Stimulated activated CD8-positive, alpha-beta memory T cell treated with anti-CD3 and anti-CD28 coated beads, Interleukin-7, amount 100 ng/mL, for 1 hour (primary cell): ENCODE measurements at places on chromosomes 4 and X.

DNA sequence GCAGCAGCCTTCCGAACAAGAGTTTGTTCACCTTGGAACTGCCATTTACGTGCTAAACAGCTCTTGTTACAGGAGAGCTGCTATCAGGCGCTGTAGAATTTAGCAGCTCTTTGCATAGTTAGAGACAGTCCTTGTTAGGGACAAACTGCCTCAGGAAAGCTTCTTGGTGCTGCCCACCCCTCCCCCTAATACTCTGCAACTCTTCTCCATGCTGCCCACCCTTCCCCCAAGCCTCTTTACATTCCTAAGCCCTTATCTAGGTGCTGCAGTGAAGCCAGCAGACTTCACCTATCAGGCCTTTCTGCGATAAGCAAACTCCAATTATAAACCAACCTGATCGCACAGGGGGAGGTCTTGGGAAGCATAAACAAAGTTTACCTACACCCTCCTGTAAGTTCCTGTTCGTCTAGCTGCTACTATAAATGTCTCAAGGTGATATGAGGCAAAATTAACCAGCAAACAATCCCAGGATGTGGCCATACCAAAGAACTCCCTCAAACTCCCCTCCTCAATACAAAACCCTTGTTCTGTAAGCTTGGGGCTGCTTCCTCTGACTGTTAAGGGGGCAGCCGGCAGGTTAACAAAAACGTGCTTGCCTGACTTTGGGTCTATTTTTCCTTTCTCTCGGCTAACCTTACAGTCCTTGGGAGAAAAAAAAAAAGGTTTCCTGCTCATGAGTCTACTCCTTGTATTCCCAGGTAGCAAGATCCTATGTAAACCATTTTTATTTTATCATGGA, 74.0 kb upstream of the GC start:
- no peak for DNase-seq

DNA sequence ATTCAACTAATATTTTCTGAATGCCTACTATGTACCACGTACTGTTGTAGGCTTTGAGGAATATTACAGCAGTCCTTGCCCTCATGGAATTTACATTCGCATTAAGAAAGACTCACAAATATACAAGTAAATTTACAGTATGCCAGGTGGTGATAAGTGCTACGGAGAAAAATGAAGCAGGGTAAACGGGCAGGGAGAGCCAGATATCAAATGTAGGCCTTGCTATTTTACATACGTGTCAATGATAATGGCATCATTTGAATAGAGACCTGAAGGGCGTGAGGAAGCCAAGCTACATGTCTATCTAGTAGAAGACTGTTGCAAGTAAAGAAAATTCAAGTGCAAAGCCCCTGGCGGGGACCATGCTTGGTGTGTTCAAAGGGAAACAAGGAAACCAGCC, 65.2 kb downstream of the AMMECR1 start:
- no peak for DNase-seq

GRCh38 chr4:139330283-139330682, 28.0 kb upstream of the NDUFC1 start:
- no peak for DNase-seq

- no peak for DNase-seq
These were observed 977 bp upstream of the RBBP7 start for GRCh38 chrX:16870862-16871815.

GRCh38 chrX:118286066-118286762, 59.7 kb upstream of the WDR44 start:
- no peak for DNase-seq

GRCh38 chr4:112099701-112100297, 45.5 kb upstream of the FAM241A start:
- DNase-seq = no peak

DNA sequence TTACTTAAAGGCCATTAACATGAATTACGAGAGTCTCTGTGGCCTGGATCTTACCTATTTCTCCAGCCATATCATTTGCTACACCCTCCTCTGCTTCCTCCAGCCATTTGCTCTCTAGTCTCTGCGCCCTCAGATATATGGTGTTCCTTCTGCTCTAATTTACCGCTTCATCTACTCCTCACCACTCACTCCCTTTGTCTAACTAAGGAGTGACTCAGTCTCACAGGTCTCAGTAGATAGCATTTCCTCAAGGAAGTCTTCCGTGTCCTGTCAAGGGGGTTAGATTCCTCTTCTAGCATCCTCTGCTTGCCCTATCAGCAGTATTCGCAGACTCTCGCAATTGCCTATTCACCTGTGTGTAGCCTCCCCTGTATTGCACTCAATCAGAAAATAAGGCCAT, 892.1 kb upstream of the INTU start:
- DNase-seq = no peak

DNA sequence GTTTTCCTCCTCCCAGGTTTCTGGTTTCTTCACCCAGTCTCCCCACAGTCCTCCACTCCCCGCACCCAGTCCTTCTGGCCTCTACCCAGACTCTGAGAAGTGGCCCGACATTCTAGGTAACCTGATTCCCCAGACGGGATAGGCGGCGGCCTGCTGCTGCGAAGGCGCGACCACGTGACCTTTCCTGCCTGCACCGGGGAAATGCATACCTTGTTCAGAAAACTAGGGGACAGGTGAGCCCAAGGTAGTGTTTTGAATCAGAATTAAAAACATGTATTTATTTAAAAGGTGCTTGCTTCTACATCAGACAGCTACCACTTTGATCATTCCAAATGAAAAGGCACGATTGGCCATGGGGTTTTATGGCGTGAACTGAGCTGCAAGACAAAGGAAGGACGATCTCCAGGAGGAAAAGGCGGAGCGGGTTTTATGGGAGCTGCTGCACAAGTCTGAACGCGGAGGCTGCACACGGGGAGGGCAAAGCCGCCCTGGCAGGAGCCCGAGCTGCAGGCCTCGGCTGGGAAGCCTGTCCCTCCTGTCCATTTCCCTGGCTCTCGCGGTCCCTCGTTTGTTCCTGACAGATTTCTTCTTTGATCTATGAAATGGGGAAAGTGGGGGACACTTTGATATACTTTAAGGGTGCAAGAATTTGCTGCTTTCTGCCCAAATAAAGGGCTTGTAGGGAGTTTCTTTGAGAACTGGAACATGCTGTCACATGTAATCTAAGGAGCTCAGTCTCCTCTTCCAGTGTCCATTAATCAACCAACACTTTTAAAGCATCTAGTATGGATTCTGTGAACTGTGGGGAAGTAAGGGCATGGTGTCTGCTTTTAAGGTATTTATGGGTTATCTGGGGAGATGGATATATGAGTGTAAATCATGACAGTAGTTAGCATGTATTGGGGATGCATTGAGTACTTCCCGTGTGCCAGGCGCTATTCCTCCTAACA, 150.9 kb downstream of the SPRY1 start:
- no peak for DNase-seq

GRCh38 chrX:26558719-26559386, 342.9 kb downstream of the MAGEB5 start:
- DNase-seq = no peak

DNA sequence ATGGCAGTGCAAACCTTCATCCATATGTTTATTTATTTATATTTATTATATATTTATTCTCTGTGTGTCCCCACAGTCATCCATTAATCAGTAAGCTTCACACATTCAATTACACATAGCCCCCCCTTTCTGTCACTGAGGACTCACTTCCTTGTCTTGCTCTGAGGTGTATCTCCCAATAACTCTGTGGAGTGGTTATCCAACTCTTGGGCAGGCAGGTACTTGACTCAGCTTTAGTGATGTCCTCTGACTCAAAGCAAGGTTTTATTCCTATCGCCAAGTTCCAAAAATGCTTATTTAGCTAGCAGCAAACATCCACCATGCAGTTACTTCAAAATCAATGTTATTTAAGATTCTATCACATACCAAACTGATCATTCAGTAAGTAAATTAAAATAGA, 25.2 kb upstream of the NDP start:
- no peak for DNase-seq

DNA sequence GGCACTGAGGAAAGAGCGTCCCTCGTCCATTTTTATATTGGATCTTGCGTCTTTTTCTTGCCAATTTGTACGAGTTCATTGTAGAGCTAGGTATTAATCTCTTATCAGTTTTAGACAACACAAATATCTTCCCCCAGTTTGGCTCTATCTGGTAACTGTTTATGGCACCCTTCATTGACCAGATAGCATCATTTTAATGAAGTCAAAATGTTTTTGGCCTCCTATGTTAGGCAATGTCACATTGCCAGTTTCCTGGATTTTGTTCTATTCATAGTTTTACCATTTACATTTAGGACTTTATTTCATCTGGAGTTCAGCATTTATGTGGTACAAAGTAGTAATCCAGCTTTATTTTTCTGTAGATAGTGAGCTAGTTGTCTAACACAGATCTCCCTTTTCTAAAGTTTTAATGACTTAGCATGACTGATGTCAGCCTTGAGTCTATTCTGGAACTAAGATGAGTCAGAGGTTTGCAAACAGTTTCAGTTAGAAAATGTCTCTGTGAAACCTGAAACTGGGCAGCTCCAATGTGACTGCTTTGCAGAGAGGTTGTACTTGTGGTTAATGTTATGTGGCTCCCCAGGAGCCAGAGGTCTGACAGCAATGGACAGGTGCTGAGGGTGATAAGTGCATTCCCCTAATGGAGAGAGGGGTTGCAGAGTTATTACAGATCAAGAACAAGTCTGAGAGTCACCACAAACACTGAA, 5.3 kb upstream of the STBD1 start:
- no peak for DNase-seq

GRCh38 chr4:16225167-16225862, 956 bp downstream of the TAPT1 start:
- DNase-seq = no peak

- no peak for DNase-seq
These were observed 1.8 kb upstream of the SULT1E1 start for GRCh38 chr4:69861756-69862155.

DNA sequence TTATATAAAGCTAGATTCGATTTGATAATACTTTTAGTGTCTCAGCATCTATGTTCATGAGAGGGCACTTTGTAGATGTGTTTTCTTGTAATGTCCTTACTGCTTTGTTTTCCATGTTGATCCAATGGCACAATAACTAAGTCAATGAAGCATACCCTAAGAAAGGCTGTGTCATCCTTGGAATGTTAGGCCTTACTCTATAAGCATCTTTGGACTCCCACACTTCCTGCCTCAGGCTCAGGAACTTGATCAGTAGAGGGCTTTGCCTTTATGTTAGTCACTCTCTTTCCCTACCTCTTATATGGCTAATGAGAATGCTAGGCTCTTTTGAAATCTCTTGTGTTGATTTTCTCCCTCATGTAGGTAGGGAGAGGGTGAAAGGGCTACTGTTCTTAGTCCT, 33.2 kb upstream of the EDA2R start:
- DNase-seq = no peak

- no peak for DNase-seq
These were observed 96.5 kb upstream of the PUDP start for GRCh38 chrX:7244405-7244804.

DNA sequence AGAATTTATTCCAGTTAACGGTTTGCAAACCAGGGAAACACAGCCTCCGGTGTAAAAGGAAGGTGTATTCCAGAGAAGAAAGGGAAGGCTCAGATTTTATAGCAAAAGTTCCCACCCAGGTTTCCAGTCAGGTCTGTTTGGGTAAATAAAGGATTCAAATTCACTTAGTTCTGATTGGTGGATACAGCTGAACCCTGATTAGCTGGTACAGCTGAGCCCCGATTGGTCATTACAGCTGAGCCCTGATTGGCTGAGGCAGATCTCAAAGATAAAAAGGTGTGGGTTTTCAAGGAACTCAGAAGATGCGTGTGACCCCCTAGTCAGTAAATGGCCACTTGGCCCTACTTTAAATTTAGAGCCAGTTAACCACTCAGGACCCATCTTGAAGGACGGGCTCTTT, 6.6 kb downstream of the CLRN2 start:
- DNase-seq = no peak

DNA sequence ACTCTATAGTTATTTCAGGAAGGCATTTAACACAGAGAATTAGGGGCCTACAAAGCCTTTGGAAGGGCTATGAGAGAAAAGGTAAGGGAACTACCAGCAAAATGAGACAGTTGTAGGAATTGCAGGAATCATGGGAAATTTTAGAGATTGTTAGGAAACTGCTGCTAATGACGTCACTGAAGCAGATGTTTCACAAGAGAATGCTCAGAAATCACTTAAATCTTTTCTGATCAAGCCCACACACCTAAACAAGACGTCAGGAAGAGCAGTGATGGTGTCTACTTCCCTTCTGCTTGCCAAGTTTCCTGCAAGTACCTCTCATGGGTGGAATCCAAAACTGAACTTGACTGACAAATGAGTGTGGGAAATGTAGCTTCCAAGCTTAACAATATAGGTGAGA, 5.1 kb downstream of the OR13H1 start:
- DNase-seq = no peak

DNA sequence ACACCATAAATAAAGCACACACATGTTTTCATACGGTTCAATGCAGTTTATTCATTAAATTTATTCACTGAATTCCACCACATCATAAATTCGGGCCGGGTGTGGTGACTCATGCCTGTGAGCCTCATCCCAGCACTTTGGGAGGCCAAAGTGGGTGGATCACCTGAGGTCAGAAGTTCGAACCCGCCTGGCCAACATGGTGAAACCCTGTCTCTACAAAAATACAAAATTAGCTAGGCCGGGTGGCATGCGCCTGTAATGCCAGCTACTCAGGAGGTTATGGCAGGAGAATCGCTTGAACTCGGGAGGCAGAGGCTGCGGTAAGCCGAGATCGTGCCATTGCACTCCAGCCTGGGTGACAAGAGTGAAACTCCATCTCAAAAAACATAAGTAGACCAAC, 131.6 kb downstream of the PDS5A start:
- DNase-seq = no peak
